ENCODE measurements at places on chromosomes 3 and 15.
A peak's percentile ranks its signal among the peaks of the same experiment; 100 is the strongest.

- no peak for DNase-seq
Measured at GRCh38 chr3:23869977-23870662, 46.7 kb downstream of the NKIRAS1 start.

DNA sequence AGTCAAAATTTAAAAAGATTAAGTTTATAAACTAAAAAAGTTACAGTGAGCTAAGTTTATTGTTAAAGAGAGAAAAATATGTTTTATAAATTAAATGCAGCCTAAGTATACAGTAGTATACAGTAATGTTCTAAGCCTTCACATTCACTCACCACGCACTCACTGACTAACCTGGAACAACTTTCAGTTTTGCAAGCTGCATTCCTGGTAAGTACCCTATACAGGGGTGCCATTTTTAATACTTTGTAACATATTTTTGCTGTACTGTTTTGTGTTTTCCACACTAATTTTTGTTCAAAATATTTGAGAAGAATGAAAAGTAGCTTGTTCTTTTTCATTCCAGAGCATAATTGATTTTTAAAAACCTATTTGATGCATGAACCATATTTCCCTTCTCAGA lies 524.9 kb downstream of the RBMS3 start:
- DNase-seq = no peak

DNA sequence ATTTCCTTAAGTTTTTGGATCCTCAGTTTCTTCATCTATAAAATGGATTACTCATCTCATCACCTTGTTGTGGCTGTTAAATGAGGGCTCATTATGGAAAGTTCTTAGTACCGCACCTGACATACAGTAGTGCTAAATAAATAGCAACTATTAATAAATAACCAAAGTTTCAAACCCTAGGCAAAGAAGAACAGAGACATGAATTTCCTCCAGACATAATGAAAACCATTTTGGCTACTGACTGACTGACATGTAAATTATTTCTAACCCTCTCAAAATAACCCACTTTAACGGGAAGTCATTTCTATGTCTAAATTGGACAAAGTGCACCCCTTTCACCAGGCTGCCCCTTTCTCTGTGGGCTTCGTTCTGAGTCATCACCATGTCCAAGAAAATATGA lies 17.4 kb upstream of the KLHL6 start:
- DNase-seq = no peak

- no peak for DNase-seq
Measured at GRCh38 chr3:116449546-116450350, 4.5 kb upstream of the LSAMP start.

DNA sequence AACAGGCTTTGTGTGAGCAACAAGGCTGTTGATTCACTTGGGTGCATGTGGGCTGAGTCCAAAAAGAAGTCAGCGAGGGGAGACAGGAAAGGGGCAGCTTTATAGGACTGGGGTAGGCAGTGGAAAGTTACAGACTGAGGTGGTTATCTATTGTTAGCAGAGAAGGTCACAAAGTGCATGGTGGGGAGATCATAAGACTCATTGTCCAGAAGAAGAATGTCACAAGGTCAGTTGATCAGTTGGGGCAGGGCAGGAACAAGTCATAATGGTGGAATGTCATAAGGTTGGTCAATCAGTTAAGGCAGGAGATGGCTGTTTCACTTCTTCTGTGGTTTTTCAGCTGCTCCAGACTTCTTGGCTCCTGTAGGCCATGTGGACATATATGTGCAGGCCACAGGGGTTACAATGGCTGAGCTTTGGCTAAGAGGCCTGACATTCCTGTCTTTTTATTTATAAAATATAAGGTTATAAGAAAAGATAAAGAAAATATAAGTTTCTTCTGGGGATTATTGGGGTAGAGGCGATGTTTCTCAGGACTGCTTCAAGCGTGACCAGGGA lies 69.5 kb upstream of the SNTN start:
- DNase-seq = no peak

GRCh38 chr3:50480471-50480870 lies 23.0 kb downstream of the CACNA2D2 start:
- no peak for DNase-seq

DNA sequence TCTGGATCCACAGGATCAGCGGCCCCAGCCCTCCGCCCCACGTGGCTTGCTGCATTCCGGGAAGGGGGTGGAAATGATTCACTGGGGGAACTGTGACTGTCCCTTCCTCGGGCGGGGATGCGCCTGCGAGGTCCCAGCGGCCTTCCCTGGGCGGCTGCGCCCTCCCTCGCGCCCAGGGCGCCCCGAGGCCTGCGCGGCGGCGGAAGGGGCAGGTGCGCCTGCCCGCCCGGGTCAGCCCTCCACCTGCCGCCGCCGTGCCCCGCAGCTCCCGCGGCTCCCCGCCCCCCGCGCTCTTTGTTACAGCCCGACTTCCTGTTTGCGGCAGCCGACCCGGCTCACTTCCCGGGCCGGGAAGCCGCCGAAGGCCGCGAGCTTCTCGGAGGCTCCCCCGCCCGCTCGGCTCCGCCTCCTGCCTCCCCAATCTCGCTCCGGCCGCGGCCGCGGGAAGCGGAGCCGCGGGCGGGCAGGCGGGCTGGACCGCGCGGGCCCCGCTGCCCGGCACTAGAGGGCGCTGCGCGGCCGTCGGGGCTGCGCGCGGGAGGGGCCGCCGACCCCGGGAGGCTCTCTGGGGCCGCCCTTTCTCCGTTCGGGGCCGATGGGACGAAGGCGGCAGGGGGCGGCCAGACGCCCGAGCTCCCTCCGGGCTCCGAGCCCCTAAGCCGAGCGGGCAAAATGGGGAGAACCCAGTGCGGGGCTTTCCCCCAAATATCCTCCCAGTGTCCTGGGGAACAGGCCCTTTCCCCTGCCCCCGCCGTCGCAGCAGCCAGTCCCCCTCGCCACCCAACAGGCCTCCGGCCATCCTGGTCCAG lies 11.5 kb upstream of the CHAC1 start:
- peak; percentile 71 for DNase-seq

DNA sequence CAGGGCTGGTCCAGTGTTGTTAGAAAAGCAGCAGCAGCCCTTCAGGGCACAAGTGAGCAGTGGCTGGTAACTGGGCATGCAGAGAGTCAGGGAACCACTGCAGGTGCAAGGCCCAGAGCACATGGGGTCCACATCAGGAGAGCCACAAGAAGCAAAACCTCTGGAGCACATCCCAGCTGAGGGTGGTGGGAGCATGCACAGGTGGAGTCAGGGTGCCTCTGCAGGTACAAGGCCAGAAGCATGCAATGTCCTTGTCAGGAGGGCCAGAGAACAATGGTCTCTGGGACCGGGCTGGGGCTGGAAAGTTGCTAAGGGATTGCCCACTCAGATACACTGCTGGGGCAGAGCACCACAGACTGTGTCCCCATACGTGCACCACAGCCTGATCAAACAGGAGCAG lies 226.1 kb upstream of the UBE2E2 start:
- DNase-seq = no peak

DNA sequence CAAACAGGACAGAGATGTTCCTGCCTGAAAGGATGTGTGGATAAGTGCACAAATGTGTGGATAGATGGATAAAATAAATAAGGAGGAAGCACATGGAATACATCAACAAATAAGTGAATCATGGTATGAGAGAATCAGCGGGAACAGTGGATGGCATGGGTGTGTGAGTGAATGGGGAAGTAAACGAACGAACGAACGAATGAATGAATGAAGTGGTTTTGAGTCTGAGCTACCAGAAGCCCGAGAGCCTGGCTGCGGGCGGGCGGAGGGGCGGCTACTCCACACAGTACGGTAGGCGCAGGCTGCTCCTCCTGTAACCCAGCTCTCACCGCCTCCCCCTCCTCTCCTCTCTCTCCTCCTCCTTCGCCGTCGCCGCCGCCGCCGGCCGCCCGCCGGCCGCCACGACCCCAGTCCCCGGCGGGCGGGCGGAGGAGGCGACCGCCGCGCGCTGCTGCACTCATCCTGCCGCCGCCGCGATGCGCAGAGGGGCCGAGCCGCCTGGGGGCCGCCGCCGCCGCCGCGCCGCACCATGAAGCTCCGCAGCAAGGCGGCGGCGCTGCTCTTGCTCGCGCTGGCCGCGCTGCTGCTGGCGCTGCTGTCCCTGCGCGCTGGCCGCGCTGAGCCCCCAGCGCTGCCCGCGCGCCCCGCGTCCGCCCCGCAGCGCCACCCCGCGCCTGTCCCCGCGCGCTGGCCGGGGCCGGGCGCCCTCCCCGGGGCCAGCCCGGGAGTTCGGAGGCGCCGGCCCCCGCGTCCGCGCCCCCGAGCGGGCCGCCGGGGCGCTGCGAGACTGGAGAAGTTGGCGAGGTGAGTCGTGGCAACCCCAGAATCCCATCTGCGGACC lies at the start of gene GXYLT2:
Gene GXYLT2, plus strand, starts transcription at position 342 of the 841 bp plus-strand sequence. Its CDS starts 188 bp downstream, at position 530.
- DNase-seq = no peak

DNA sequence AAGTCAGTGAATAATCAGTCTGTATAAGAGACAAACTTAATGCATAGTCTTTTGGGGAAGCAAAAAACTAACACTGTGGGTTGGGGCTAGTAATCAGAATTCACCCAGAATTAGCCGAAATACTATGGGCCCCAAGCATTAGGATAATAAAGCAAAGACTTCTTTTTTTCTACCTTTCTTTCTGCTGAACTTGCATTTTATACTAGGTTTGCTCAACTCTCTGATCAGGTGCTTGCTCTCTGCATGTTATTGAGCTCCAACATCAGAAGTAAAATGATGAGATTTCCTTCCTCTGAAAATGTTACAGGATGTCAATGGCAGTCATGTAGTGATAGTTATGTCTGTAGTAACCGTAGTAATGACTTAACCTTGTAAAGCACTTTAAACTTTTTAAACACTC lies 216.6 kb downstream of the KCNMB2 start:
- no peak for DNase-seq

DNA sequence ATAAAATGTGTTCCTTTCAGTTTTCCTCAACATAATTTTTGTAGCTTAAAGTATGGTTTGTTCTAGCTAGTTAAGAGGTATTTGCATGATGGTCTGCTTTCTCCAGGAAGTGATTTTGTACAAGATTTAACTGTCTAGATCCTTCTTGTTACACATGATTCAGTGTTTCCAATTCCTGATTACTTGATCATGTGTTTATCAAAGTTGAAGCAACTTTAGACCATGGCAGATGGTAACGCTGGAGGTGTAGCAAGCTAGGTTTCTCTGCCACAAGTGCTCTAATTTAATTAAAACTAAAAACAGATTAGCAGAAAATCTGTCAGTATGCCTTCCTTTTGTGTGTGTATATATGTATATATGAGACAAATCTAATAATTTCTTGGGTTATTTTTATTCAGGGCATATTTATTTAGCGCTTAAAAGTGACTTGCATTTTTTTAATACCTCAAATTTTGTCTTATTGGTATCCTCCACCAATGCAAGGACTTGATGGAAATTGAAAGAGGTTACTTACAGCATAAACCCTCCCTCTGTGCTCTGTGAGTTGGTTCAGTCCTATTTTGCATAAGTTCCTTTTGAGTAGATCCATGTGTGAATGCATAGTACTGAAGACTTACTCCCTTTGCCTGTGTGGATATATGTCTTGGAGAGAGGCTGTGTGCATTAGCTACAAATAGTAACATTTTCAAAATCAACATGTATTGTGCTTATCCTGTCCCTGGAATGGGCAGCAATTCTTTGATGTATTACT lies 157.3 kb upstream of the CGNL1 start:
- no peak for DNase-seq

- DNase-seq = no peak
Measured at GRCh38 chr15:75181780-75182179, 19.9 kb upstream of the C15orf39 start.

GRCh38 chr15:61339516-61339915 lies 110.4 kb upstream of the RORA start:
- no peak for DNase-seq

DNA sequence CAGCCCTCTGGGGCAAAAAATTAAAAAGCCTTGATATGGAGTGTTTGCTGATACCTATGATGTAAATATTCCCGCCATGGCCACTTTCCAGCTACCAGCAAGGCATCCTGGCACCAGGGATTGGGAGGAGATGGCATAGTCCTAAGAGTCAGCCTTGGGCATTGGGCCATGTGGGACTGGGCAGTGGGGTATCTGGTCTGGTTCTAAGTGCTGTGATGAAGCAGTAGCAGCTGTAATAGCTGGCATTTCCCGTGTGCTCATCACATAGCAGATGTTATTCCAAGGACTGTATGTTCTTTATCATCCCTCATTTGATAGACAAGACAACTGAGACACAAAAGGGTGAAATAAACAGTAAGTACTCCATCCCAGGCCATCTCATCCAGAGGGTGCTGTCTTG lies 6.9 kb upstream of the SACM1L start:
- no peak for DNase-seq

GRCh38 chr3:135851201-135852081 lies 114.1 kb upstream of the PPP2R3A start:
- no peak for DNase-seq
